ENCODE measurements at places on chromosomes 5 and 9. TPM values are rescaled to one million over a fixed set of nuclear protein-coding genes. Genes with fewer than 3 reads are reported as not detected.

DNA sequence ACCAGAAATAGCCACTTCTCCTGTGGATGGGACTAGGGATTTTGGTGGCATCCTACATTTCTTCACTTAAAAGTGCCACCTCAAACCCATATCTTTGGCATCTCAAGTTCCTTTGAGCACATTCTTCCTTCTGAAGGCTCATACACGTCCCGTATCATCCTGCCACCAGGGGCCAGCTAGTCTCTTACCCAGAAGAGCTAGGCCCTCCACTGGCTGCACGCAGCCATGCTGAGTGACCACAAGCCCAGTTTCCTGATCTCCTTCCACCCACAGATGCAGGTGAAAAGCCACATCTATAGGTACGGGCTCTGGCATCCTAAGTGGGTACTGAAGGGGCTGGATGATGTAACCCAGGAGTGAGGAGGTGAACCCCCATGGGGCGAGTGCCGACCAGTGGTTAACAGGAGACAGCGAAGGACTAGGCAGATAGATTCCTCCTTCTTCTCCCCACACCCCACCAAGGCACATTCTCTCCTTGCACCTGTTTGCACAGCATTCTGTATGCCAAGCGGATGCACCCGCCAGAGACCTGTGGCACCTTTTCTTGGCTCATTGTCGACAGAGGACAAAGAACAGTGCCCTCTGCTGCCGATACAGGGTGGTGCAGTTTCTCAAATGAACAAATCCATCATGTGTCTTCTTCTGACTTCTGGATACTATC is 14.4 kb upstream of the SCGB3A1 start:
- H3K4me1 ChIP-seq = peaks cover 2% of the 10 kb centered on the region
- H3K4me3 ChIP-seq = no peak overlapping the region
- no peaks in the 10 kb centered on the region for H3K36me3 ChIP-seq
- H3K27me3 ChIP-seq = no peaks in the 10 kb centered on the region
- no peak overlapping the region for H3K27ac ChIP-seq
- DNase-seq = no peak

The CCDC180 gene
- 9.0 TPM for total RNA-seq

DNA sequence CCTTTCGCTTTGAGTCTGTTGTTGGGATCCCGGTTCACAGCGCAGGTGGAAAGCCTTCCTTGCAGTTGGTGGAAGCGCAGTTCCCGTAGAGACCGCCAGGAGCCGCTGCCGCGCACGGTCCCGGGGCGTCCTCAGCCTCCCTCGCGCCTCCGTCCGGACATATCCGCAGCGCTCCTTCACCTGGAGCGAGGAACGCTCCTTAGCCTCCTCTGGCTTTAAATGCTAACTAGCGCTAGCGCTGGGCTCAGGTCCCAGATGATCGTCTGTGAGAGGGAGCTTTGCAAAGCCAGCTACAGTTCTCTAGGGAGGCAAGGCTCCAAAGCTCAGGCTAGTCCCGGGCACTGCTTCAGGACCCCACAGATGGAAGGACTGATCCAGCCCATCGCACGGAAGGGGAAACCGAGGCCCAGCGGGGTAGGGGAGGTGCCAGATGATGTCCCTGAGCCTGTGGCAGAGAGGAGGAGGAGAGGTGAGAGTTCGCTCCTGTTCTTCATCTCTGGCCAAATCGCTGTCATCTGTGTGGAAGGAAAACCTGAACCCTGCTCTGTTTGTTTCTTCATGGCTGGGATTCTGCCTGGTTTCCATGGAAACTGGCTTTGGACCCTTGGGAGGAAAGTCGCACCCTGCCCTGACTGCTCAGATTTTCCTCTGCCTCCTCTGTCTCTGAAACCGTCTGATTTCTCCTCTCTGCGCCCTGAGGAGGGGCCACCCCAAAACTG is 31.4 kb downstream of the COL15A1 start:
- DNase-seq = peak; percentile 91
- peaks cover 6% of the 10 kb centered on the region for H3K4me1 ChIP-seq
- no peak overlapping the region for H3K27ac ChIP-seq
- no peaks in the 10 kb centered on the region for H3K27me3 ChIP-seq

DNA sequence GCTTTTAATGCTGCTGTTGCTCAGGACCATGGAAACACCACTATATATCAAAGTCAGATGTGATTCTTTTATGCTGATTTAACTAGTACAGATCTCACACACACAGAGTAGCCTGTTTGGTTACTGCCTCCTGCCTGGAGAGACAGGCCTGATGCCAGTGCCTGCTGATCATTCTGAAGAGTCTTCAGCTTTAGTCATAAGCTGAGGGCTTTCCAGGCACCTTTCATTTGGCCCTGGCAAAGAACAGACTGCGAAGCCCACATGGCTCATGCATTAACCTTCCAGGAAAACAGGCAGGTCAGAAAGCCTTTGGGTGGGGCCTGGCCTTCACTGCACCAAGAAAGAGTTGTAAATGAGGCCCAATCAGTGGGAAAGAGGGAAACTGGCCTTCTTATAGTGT is 144.7 kb downstream of the SAXO1 start:
- DNase-seq = no peak
- H3K4me3 ChIP-seq = no peak overlapping the region

GRCh38 chr5:17415321-17415758 is 82.7 kb upstream of the TAF11L2 start:
- no peaks in the 10 kb centered on the region for H3K27me3 ChIP-seq
- H3K27ac ChIP-seq = no peak overlapping the region
- H3K36me3 ChIP-seq = no peaks in the 10 kb centered on the region
- H3K4me3 ChIP-seq = no peak overlapping the region
- no peak for DNase-seq

DNA sequence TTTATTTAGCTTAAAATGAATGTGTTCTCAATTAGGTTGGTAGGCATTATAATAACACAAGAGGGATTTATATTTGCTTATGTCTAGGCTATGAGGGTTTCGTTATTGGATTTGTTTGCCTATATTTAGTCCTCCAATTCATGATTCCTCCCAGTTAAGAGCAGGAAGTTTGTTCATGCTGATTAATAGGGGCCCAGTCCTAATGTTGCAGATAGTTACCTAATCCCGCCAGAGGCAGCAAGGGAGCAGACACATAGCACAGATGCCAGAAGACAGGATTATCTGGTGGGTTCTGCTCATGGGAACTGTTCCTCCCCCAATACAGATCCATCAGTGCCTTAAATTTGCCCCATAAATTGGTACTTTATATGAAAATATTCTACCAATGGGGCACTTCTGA is 100.8 kb upstream of the TLE4 start:
- peaks cover 2% of the 10 kb centered on the region for H3K4me1 ChIP-seq
- H3K36me3 ChIP-seq = no peaks in the 10 kb centered on the region
- H3K27me3 ChIP-seq = no peaks in the 10 kb centered on the region
- H3K4me3 ChIP-seq = no peak overlapping the region
- H3K27ac ChIP-seq = no peak overlapping the region
- no peak for DNase-seq

The ORM2 gene
- not detected for total RNA-seq
